ENCODE measurements at places on chromosomes 7 and 10.

DNA sequence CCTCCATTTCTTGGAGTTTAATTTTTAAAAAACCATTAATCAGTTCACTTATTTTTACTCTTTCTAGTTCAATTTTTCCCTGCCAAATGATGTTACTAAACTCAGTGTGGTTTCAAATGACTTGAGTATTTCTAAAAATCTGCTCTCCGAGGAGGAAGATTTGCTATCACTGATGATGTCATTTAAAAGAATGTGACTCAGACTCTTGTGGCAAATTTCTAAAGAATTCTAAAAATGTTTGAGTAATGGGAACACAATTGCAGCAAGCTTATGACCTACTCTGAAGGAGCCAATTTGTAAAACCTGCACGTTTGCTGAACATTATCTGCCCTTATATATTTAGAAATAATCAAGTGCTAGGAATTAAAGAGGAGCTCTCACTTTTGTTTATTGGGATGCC lies 88.6 kb downstream of the SPAG6 start:
- peak; percentile 76 for DNase-seq

- no peak for DNase-seq
These were observed 9.3 kb upstream of the CLEC5A start for GRCh38 chr7:141956084-141956483.

DNA sequence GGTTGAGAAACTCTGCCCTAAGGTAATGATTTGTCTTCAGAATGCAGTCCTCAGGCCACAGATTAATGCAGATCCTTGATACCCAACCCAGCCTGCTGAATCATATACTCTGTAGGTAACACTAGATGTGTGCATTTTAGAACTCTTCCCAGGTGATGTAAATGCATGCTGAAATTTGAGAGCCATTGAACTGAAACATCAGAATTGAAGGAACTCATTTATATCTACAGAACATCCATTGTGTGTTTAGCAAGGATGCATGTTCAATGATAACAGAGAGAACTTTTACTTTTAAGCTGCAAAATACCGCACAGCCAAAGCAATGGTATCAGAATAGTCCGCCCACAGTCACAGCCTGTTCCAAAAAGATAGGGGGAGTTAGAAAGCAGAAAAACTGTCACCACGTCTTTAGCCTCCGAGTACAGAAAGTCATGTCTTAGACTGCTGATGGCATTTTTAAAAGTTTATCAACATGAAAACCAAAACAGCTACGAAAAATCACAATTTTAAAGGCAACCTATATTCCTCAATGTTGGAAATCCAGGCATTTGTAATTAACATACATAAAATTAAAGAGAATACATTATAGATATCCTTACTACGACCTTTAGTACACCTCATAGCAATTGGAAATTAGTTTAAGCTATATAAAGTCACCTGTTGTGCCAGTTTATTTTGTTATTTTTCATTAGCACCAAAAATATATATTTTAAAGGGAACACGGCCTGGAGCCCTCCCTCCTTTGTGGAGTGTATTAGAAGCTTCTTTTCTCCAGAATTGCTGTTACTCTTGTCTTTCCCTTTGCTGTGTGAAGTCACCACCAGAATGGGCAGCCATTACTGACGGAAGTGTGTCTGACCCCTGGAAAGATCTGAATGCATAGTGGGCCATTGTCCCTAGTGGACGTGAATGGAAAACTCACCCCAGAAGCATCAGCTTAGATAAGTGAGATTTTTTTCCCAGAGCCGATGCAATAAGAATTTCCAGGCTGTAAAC lies 65.8 kb upstream of the PRKAR2B start:
- no peak for DNase-seq

GRCh38 chr7:38034062-38034908 lies 113.8 kb downstream of the EPDR1 start:
- DNase-seq: no peak

GRCh38 chr7:79353720-79354468 lies 99.6 kb downstream of the MAGI2 start:
- no peak for DNase-seq

DNA sequence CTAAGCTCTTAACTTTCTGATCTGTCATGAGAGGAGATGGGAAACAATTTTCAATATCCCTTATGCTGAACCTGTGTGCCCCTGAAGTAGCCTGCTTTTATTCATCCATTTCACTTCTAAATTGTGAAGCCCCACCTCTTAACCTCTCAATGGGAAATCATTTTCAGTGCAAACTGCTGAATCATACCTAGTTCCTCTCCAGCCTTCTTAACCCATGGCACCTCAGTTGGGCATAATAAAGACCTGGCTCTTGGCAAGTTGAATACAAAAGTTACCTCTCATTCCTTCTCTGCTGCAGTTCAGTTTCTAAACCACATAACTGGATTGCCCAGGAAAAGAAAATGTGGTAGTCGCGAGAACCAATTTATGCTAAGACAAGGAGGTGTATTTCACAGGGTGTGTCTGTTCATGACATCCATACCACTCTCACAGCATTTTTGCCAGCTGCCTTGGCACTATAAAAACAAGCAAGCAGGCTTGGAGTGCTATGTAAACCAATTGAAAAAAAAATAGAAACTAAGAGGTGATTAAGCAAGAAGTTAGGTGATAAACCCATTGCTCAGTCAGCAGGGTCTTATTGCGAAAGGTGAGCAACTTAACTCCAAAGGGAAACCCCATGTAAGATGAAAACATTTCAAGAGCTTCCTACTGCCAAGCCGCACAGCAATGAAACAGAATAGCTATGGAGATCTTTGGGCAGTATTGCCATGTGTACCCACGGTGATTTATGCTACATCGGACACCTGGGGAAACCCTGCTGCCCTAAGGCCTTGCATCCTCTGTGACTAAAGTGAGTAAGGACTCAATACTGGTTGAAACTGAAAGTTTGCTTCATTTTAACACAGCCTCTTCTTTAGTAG lies 57.0 kb upstream of the DKK1 start:
- no peak for DNase-seq

DNA sequence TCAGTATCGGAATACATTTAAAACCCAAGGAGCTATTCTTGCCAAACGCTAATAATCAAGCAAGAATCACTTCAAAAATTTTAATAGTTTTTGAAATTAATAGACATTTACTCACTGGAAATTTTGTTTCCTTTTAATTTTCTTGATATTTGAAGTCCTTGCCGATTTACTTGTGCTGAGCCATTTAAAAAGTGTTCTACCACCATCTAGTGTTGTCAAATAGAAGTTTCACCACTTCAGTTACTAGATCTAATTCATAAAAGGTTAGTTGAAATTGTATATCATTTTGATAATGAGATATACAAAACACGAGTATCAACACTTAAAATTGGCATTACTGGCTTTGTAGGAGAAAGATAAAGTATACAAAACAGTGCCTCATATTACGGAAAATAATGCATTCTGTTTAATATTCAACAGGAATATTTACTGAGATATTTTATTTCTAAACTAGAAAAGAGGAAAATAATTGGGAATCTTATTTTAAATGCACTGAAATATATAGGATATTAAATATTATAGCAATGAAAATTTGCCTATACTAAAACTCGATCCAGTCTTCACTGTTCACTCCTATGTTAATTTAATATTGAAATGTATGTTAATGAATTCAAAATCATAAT lies 664.8 kb upstream of the SEMA3D start:
- no peak for DNase-seq
